ENCODE measurements at places on chromosomes 11 and 22.

GRCh38 chr11:109123816-109124787, 297.9 kb upstream of the C11orf87 start:
- DNase-seq = no peak

- DNase-seq = no peak
Measured at GRCh38 chr11:45414088-45414487, 127.9 kb upstream of the SYT13 start.

DNA sequence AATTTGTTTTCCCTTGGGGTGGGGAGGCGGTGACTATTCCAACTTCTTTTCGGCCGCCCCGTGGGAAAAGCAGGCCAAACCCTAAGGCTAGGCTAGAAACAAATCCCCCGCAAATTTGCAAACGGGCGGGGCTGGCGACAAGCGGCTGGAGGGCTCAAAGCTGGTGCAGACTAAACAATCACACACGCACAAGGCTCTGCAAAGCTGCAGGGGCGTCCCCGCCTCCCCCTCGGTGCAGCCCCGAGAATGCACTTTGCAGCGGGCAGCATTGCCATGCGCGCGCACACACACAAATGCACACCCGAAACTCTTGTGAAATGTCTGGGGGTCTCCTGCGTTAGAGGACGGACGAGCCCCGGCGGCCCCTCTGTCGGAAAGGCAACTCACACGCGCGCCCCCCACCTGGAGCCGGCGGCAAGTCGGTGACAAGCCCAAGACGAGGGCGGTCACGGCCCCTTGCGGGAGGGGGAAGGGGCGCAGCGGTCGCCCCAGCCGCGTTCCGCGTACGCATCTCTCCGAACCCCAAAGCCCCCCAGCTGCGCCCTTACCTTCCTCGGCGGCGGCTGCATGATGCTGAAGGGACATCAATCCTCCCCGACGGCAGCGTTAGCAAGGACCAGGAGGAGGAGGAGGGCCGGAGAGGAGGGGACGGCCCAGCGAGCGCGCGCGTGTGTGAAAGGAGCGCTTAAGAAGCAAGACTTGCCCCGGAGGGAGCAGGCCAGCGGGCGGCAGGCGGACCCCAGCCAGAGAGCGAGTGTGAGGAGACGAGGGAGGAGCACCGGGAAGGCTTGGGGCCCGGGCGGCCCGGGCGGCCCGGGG, 600 bp downstream of the FCHSD2 start:
- peak; percentile 42 for DNase-seq

DNA sequence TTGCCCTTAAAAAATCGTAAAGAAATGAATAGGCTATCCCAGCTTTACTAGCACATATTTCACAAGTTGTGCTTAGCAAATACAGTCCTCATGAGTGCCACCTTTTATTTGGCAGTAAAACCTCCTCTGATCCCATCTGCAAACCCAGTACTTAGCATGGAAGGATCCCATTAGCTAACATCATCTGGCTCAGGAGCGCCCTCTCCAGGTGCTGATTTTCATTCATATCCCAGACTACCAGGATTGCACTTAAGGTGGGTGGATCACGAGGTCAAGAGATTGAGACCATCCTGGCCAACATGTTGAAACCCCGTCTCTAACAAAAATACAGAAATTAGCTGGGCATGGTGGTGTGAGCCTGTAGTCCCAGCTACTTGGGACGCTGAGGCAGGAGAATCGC, 76.1 kb upstream of the PAX6 start:
- no peak for DNase-seq

GRCh38 chr11:119584193-119585042, 144.6 kb downstream of the NECTIN1 start:
- DNase-seq = peak; percentile 14

DNA sequence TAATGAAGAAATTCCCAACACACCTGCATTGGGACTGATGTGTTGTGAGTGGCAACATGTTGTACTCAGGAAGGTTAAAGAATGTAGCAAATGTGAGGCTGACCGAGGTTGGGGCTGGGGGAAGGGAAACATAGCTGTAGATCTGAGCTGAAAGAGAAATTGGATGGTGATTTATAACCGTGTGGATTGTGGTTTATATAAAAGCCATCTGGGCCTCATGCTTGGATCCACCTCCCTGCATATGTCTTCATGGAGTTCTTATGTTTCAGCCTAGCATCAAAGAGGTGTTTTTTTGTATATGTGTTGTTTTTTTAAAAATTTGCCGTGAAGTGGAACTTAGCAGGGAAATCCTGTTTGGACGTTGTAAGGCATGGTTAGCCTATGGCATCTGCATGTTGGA, 141.3 kb downstream of the NAV2 start:
- no peak for DNase-seq

- no peak for DNase-seq
Measured at GRCh38 chr22:25358421-25359170, 139.2 kb downstream of the CRYBB2 start.

GRCh38 chr11:130859886-130860285, 56.4 kb downstream of the SNX19 start:
- no peak for DNase-seq

DNA sequence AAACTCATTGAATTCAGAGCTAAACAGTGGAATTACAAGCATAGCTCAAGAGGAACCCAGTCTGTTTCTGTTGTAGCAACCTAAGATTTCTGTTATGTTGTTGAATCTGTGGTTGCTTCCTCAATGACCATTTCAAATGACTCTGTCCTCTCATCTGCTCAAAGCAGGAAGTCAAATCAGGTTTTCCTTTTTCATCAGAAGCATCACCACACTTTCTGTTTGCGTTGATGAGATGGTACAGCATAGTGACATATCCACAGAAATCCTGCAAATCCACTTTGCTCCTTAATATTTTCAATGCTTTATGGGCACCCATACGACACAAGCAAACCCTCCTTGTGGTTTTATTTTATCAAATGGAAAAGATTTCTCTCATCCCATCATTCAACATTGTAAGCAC, 12.6 kb upstream of the UCP2 start:
- DNase-seq = no peak

GRCh38 chr11:78446210-78446609, 28.6 kb upstream of the GAB2 start:
- no peak for DNase-seq

DNA sequence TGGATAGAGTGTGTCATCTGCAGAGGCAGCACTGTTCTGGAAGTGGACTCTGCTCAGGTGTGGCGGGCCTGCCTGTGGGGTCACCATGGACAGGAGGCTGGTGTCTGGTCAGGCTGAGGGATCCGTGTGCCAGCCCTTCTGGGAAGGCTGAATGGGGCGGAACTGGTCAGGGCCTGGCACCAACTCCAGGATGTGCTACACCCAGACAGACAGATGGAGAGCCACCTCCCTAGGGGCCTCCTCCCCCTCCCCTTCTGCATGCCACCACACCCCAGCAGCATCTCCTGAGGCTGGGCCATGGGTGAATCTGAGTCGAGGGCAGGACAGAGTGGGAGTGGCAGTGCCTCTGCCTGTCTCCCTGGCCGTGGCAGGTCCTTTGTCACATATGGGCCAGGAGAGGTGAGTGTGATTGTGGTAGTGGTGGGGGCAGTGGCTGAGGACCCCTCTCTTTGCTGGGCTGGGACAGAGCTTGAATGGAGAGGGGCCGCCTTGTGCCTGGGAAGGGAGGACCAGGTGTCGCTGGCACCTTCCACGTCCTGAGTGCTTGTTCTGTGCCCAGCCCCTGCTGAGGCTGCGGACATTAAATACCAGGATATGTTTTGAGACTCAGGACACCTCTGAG, 29.1 kb downstream of the ST3GAL4 start:
- DNase-seq = no peak

GRCh38 chr22:23281406-23282088, 101.2 kb downstream of the BCR start:
- DNase-seq = peak; percentile 86

GRCh38 chr11:32213223-32213622, 122.3 kb downstream of the RCN1 start:
- DNase-seq = peak; percentile 77
